Left cardiac atrium (tissue), 4 donors: ENCODE measurements at places on chromosomes 2 and 18.

- no peak for DNase-seq
Measured at GRCh38 chr2:181781078-181781786, 100.9 kb upstream of the NEUROD1 start.

- no peak for DNase-seq
Measured at GRCh38 chr2:184524551-184525382, 73.6 kb upstream of the ZNF804A start.

GRCh38 chr2:196113061-196113974 is 44.7 kb upstream of the DNAH7 start:
- DNase-seq: no peak

GRCh38 chr2:240405684-240406313 is 29.7 kb upstream of the GPC1 start:
- no peak for DNase-seq

- no peak for DNase-seq
Measured at GRCh38 chr2:172606285-172606684, 50.4 kb downstream of the PDK1 start.

DNA sequence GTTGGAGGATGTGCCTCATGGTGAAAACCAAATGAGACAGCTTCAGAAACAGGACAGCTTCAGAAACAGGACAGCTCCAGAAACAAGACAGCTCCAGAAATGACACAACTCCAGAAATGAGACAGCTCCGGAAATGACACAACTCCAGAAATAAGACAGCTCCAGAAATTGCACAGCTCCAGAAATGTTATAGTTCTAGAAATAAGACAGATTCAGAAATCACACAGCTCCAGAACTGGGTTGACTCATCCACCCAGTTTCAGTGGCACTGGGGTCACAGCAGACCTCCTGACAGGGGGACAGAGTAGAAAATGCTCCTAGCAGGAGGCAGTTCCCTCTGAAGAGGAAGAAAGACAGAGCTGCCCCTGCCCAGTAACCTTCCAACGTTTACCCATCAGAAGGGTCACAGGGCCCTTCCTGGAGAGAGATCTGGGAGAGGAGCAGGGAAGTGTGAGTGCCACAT is 26.9 kb upstream of the COL6A3 start:
- no peak for DNase-seq
